Activated T-helper 1 cell treated with Interleukin-2 at 50 U/mL for 16 hours (primary cell): ENCODE measurements at places on chromosomes 7 and 10.

GRCh38 chr7:46208635-46209525, 287.8 kb upstream of the IGFBP3 start:
- no peak for DNase-seq

GRCh38 chr7:3778345-3778744, 477.3 kb downstream of the SDK1 start:
- DNase-seq = no peak

- DNase-seq = no peak
These were observed 22.6 kb downstream of the MYL10 start for GRCh38 chr7:101606498-101606923.

DNA sequence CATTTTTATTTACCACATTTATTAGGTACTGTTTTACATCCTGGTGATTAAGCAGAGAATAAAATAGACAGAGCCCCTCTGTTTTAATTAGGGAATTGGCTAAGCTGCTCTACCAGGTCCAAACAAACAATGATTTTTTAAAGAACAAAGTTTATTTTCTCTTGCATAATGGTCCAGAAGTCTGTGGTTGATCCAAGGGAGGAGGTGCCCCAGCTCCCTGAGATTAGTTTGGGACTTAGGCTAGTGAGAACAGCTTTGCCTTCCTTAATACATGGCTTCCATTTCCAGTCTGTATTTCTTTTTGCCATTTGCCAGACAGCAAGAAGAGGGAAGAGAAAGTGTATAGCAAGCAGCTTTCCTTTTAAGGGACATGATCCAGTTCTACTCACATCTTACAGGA, 2.9 kb upstream of the MIOS start:
- DNase-seq = no peak

GRCh38 chr10:124003871-124004662, 89.3 kb downstream of the CHST15 start:
- no peak for DNase-seq

DNA sequence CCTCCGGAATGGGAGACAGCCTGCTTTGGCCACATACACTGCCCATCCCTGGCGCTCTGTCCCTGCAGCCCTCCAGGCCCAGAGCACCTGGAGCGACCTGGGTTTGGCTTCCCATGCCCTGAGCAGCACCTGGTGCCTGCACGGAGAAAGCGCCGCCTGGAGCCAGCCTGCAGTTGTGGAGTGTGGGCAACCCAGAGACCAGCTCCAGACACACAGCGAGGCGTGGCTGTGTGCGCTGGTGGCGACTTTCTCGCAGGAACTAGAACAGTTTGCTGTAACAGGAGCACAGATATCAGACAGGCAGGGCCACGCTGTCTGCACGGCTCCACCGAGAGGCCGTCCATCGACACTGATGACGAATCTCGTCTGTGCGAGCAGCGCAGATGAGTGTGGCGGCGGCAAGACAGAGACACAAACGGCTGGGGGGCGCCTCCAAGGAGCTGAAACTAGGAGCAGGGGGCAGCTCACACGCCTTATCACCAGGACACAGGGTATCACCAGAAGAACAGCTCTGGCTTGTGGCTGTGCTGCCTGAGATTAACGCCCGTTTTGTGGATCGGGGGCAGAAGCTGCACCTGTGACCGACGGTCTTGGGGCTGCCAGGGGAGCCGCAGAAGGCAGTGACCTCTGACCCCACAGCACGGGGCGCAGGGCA, 275.3 kb downstream of the DNAJB6 start:
- DNase-seq = no peak

- DNase-seq = no peak
These were observed 44.4 kb upstream of the AMPH start for GRCh38 chr7:38675494-38676106.

- DNase-seq = no peak
These were observed 92.3 kb upstream of the ZNF438 start for GRCh38 chr10:31123946-31124345.

- no peak for DNase-seq
These were observed 41.8 kb upstream of the WNT16 start for GRCh38 chr7:121286742-121287734.

DNA sequence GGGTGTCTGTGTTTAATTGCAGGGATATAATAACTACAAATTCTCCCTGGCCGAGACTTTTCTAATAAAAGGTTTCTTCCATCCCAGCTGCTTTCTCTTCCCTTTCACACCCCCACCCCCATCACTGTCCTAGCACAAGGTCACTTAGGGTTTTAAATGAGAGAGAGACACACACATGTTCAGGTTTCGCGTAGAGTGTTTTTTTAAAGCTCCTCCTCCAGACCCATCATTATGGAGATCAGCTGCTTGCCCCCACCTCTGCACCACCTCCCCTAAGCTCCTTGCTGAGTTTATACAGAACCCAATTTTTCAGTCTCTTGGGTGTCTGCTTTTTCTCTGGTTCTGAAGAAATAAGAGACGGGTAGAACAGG, 18.6 kb downstream of the LRMDA start:
- DNase-seq = no peak

DNA sequence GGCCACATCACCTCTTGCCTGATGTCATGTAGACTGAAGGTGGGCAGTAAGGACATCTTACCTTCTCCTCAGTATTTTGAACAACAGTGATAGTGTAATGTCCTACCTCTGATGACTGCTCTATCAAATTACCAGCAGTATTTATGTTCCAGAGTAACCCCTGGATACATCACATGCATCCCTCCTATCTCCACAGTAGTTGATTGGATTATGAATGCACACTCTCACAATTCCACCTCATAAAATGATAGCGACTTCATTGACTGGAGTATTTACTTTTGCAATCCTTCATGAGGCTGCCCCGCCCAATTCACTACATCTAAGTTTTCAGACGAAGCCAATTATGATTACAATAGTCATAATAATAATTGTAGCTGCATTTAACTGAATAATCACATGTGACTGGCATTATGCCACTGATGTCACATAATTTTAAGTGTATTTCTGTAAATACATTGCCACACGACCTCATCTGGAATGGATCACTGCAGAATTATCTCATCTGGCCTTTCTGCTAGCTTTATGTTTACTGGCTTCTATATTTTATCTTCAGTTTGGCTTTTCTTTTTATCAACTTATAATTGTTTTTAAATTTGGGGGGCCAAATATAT, 268.9 kb downstream of the SLC25A13 start:
- no peak for DNase-seq

- DNase-seq = no peak
These were observed 151.4 kb upstream of the FERD3L start for GRCh38 chr7:19296617-19297016.

DNA sequence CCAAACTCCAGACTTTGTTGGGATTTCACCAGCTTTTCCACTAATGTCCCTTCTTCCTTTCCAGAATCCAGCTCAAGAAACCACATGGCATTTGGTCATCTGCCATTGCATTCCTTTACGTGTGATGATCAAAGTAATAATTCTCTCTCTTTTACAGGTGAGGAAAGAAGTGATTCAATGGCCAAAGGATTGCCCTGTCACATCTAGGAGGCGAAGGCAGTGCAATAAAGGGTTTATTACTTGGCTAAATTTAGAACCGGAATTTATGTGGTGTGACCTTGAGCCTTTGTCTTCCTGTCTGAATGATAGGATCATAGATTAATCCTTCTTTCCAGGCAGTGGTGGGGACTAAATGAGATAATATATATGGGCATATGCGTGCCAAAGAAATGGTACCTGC, 58.3 kb upstream of the COBL start:
- DNase-seq = no peak

GRCh38 chr10:99233689-99234037, 2.0 kb downstream of the HPSE2 start:
- no peak for DNase-seq

GRCh38 chr10:50362547-50363125, 111.3 kb upstream of the ASAH2 start:
- DNase-seq = no peak

- no peak for DNase-seq
These were observed 150.2 kb upstream of the CACNA2D1 start for GRCh38 chr7:82593780-82594179.

DNA sequence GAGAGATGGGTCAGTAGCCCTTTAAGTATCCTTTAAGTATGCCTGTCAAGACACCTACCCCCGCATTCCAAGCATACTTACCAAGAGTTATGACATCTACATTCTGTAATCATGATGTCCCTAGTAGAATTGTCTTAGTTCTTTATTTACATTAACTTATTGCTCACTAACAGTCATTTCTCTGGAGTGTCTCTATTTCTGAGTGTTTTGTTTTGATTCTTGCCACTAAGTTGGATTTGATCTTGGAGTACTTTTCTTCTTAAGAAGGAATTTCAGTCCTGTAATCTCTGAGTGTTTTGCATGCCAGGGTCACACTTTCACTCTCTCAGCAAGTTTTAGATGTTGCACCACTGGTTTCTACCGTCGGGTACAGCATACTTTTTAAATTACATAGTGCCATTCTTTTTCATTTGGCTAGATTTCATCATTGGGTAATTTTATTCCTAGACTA, 1053.9 kb downstream of the KCNMA1 start:
- no peak for DNase-seq

DNA sequence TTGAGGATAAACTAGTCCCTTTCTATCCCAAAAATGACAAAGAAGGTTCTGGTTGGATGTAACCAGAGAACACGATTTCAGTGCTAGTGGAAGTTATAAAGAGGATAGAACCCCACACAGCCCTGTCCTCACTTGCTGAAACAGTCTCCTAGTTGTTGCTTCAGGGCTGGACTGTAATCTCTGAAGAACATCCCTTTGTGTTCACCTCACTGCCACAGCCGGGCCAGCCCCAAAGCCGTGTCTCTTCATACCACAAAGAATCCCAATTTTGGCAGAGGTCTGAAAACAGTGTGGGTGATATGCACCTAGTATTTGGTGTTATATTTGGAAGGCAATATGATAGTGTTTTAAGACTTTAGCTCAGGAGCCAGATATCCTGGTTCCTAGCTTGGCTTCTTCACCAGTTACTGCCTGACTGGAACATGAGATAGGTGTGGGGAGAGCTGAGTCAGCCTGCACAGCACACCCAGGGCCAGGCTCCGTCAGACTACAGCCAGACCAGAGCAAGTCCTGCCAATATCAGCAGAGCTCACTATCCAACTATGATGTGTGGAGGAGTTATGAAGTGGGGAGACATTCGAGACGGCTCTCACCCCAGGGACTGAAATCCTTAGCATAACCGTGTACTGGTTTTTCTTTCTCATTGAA, 21.2 kb downstream of the CYP3A4 start:
- DNase-seq = no peak
